Ecto neural progenitor cell (in vitro differentiated cells): ENCODE measurements at places on chromosomes 1 and 21.

DNA sequence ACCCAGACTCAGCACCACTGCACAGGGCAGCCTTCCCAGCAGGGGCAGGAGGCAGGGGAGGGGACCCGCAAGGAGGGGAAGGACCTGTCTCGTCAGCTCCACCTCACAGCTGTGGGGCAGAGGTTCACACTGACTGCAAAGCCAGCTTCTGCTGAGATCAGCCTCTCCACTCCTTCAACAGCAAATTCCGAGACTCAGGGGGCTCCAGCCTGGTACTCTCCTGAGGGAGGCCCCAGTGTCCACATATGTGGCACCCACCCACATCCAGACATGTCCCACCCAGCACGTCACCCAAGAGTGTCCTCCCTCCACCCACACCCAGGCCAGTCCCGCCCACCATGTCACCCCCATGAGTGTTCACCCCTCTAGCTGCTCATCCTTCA, 329.5 kb downstream of the NPHP4 start:
- DNase-seq = no peak

- DNase-seq = no peak
Measured at GRCh38 chr1:206029484-206029883, 5.8 kb upstream of the CTSE start.

DNA sequence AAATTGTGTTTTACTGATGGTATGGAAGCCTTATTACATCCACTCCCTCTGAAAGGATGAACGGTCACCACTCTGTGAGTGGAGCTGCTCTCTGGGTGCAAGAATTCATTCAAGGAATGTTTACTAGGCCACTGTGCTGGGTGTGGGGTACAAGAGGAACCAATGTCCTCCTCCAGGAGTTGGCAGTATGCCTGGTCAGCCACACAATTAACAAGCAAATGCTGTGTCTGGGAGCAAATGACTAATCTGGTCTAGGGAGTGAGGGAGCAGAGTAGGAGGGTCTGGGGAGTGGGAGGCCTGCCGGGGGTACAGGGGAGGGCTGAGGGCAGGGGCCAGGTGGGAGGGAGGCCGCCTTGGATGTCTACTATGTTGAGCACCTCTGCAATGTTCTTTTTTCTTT, 27.2 kb upstream of the TDRD10 start:
- no peak for DNase-seq

DNA sequence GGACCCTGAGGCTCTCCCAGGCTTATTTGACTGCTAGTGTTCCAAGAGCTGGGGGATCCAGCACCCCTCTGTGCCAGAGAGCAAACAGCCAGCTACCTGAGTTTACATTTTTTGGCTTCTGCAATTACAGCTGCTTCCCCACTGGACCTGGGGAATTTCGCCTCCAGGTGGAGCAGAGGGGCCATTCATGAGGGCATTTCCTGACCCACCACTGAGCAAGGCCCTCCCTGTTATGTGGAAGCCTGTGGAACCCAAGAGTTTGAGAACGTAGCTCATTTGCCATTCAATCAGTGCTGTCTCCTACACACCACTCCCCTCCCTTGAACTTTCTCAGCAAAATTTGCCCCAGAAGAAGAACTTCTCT, 42.7 kb upstream of the TMEM51 start:
- no peak for DNase-seq

DNA sequence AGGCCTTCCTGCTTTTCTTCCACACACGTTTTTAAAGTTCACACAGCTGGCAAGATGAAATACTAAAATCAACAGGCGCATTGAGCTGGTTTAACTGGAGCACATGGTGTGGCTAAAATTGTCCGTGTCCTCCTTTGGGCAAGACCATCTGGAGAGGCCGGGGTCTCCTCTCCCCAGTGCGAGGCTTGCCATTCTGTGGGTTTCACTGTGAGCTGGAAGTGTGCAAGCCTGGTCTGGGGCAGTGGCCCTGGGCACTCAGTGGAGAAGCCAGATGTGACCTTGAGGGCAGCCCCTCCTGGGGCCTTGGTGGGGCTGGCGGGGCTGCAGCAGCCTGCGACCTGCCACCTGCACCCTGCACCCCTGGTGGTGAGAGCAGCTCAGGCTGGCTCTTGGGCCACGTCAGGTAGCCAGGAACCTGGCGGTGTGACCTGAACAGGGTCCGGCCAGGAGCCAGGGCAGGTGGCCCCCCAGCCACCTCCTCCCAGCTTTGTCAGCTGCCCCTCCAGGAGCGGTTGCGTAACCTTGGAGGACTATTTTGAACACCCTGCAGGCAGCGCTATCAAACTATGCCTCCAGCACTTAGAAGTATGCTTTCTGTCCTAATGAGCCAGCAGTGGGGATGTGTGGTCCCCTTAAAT, 52.4 kb downstream of the SLC37A1 start:
- no peak for DNase-seq

DNA sequence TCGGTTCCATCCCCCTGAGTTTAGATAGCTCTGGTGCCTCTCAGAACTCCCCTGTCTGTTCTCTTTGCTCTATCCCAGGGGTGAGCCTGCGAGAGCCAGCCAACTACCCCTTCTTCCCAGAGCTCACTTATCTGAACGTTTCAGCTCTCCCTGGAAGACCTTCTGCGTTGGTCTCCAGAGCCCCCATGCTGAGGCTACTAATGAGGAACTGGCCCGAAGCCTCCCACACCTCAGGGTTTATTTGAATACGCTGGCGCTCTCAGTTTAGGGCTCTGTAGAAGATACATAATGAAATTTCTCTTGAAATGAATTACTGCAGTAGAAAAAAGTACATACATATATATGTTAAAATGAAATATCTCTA, 43.5 kb downstream of the TCEANC2 start:
- DNase-seq = no peak

- DNase-seq = no peak
Measured at GRCh38 chr1:12171206-12172041, 4.6 kb downstream of the TNFRSF1B start.
